ENCODE measurements at places on chromosomes 6 and 20. TPM values are rescaled to one million over a fixed set of nuclear protein-coding genes. Genes with fewer than 3 reads are reported as not detected.

Gene DLK2
- total RNA-seq = 0.86 TPM

GRCh38 chr6:160750276-160750689 lies 48.2 kb downstream of the PLG start:
- peak; percentile 61 for DNase-seq

Gene PDE10A
- total RNA-seq = 23.7 TPM

Gene TRAPPC3L
- not detected for total RNA-seq

DNA sequence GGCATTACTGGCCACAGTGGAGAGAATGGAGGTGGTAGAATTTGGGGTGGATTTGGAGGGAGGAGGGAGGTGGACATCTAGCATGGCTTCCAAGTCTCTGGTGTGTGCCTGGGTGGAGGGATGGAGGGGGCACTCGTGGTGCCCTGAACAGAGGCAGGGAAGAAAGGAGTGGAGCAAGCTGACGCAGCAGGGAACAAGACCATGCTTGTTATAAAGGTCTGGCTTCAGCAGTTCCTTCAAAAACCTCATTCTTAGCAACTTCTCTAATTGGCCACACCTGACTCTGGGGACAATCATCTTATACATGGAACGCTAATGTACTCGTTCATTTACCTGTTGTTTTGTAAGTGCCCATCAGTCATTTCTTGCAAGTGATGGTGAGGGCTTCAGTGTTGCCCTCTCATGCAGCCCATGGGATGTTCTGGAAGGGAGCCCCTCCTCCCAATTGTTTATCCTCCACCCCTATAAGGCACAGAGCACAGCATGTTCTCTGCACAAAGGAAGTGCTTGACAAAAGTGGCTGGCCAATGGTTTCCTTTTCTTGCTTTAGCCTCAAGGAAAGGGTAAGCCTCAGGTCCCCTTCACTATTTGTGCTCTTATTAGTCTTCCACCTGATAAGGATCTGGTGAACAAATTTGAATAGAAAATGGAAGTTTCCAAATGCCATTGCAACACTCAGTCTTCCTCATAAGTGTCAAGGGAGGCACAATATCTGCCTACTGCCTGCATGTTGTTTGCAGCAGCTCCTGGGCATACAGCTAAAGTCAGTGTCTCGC lies 39.3 kb downstream of the GFOD1 start:
- DNase-seq = no peak

DNA sequence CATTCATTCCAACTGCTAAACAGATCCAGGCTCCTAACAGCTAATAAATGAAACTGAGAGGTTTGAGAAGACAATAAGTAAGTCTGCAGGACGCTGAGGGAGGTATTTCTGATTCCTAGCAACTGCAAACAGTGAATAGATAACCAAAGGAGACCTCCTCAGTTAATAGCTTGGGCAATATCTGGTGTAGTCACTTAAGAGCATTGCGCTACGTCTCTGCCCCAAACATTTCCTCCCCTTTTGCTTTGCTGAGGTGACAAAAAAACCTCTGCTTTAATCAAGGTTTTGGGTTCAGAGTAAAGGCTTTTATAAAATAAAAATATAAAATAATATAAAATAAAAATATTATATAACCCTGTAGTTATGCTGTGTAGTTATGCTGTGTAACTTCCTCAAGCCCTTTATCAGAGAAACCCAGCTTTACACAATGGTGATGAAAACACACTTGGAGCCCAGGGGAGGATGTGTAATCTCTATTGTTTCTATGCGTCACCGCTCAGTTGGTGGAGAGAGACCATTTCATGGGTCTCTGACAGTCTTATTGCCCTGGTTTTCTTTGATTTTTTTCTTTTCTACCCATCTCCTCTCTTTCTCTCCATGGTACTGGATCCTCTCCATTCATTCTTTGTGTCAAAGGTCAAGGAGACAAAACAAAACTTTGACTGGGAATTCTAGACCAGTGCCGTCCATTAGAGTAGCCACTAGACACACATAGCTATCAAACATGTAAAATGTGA lies 18.9 kb upstream of the CALHM5 start:
- no peak for DNase-seq

DNA sequence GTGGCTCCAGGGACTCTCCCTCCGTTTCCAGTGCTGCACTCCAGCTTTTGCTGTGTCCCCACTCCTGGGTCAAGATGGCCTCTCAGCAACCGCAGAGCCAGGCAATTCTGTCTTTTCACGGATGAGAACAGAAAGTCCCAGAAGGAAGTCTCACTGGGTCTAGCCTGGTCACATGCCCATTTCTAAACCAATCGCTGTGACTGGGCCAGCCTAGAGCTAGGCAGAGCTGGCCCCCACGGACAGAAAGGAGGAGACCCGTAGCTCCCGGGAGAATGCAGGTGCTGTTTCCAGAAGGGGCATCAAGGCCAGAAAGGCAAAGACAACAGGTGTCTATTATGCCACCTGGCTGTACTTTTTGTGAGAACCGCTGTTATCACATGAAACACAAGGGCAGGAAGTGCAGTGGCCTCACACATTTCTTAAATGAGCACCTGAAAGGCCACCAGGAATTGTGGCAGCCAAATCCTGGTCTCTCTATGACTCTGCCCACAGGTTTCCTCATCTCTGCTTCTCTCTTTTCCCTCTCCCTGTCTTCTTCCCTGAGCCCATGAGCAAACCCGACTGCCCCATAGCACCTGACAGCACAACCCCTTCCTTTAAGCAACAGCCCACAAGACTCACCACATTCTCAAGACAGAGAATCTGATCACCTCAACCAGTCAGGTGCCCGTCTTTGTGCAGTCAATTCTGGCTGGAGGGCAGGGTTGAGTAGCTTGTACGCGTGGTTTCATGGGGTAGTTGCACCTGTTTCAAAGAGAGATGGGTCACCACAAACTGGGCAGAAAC lies 37.1 kb upstream of the B4GALT5 start:
- DNase-seq = no peak

DNA sequence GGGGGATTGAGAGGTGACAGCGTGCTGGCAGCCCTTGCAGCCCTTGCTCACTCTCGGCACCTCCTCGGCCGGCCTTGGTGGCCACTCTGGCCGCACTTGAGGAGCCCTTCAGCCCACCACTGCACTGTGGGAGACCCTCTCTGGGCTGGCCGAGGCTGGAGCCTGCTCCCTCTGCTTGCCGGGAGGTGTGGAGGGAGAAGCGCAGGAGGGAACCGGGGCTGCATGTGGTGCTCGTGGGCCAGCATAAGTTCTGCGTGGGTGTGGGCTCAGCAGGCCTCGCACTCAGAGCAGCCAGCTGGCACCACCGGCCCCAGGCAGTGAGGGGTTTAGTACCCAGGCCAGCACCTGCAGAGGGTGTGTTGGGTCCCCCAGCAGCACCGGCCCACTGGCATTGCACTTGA lies 912.2 kb upstream of the ADGRB3 start:
- DNase-seq = no peak

Gene TMEM170B
- total RNA-seq = 2.2 TPM

- DNase-seq = peak; percentile 32
Observed at GRCh38 chr6:126804332-126805064, 314.0 kb upstream of the RSPO3 start.

- DNase-seq = no peak
Observed at GRCh38 chr20:25039697-25040437, 18.1 kb downstream of the ACSS1 start.

GRCh38 chr20:58596750-58597248 lies 54.3 kb upstream of the STX16 start:
- DNase-seq = no peak

Gene C4A
- total RNA-seq = 20.8 TPM

GRCh38 chr6:71388856-71389527 lies 100.4 kb downstream of the OGFRL1 start:
- DNase-seq = no peak

DNA sequence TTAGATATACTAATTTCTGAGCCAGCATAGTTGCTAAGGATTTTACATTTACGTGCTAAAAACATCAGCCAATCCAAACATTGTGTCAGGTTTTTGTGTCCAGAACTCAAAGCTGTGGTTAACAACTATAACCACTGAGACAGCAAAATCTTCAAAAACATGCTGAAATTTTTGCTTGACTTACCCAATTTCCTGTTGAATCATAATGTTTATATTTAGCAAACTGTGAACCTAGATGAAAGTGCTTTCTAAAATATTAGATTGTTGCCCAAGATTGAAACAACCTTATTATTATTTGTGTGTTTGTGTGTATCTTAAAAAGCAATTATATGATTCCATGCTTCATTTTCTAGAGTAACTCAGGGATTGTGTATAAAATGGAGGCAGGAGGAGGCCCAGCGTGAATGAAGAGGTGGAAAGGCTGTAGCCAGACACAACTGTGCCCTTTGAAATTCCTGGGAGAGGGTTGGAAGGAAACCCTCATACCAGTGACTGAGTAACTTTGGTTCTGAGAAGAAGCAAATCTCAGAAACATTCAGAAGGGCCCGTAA lies 48.0 kb downstream of the ARMC2 start:
- DNase-seq = no peak

GRCh38 chr6:26411751-26412150 lies 9.7 kb downstream of the BTN3A1 start:
- DNase-seq = no peak

Gene ZSCAN23
- total RNA-seq = 1.8 TPM

Gene EYA4
- 38.8 TPM for total RNA-seq

- no peak for DNase-seq
Observed at GRCh38 chr20:58646257-58646656, 4.8 kb upstream of the STX16 start.

DNA sequence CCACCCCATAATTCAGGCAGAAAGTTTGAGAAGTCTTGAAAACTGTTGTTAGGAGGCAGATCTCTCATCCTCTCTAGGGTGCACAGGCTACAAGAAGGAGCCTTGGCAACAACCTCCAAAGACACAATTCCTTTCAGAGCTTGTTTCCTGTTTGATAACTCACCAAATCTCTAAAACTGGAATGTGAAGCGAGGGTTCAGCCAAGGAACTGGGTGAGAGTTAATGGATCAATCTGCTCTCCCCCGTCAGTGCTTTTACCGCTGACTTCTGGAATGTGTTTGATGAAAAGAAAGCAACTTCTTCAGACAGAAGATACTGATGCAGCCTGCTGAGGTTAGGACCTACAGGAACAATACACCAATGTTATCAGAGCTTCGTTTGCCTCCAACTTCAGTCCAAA lies 171.8 kb upstream of the BMP2 start:
- no peak for DNase-seq

GRCh38 chr6:74611220-74611619 lies 594.6 kb downstream of the COL12A1 start:
- DNase-seq = no peak

- DNase-seq = no peak
Observed at GRCh38 chr6:57432919-57433684, 115.7 kb downstream of the PRIM2 start.

Gene CNR1
- 0.31 TPM for total RNA-seq

Gene SIM1
- not detected for total RNA-seq

GRCh38 chr6:28254121-28254519 lies 2.1 kb upstream of the ZKSCAN4 start:
- no peak for DNase-seq

DNA sequence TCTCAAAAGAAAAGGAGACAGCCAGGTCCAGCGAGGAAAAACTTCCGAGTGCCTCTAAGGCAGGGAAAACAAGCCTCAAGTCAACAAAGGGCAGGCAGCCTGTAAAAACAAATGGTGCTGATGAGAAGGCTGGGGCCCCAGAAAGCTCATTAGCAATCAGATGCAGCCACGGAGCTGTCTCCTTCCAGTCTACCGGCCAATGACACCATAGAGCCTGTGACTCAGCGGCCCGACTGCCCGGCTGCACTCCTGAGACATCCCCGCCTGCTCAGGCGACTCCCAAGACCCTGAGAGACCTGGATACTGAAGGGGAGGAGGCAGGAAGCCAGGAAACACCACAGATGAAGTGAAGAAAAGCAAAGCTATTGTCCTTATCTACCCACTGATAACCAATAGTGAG lies 120.1 kb upstream of the HDDC2 start:
- peak; percentile 10 for DNase-seq

- DNase-seq = no peak
Observed at GRCh38 chr20:63379296-63379695, 18.1 kb upstream of the CHRNA4 start.

DNA sequence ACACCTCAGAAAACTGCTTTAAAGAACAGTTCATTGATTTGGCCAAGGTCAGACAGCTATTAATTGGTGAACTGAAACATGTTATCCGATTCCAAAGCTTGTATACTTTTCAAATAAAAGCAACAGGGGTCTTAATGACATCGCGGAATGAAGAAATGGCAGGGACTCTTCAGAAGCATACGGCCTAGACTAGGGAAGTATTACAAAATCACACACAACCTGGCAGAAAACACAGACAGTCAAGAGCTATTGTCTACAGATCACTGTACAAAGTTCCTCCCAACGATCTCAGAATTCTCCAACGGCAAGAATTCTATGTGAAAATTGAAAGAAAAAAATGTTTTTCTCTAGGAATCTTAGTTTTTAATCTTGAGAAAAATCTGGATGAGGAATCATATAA lies 105.5 kb downstream of the PTPRK start:
- DNase-seq = no peak

Gene RFX6
- not detected for total RNA-seq

Gene TREM2
- total RNA-seq = not detected

Gene PROKR2
- not detected for total RNA-seq

DNA sequence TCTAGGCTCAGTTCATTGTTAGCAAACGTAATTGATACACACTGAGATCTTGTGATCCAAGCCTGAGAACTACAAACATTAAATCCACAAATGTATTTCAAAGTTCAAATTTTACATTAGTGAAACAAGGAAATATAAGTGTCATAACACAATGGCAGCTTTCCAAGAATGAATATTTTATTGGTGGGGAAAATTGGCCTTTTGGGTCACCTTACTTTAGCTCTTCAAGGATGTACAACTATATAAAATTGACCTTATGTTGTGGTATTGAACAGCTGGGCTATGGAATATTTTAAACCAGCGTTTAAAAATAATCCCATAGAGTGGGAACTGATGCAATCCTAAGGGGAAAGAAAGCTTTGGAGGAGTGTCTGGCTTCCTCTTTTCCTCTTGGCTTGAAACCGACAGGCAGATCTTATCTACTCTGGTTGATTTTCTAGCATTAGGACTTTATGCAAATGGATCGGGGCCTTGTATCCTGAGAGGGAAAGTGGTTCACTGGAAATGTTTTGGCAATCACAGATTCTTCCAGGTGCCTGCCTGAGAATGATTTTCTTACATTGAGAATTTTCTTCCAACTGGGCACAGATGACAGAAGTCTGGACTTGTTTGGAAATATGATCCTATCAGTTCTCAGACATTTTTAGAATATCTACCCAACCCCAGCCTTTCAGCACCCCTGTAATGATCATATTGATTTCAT lies 184.8 kb upstream of the ECI2 start:
- no peak for DNase-seq

- no peak for DNase-seq
Observed at GRCh38 chr6:26129656-26130055, 42.4 kb downstream of the HFE start.

Gene SLC22A2
- total RNA-seq = not detected

- DNase-seq = no peak
Observed at GRCh38 chr6:148445116-148445515, 102.5 kb downstream of the SASH1 start.

DNA sequence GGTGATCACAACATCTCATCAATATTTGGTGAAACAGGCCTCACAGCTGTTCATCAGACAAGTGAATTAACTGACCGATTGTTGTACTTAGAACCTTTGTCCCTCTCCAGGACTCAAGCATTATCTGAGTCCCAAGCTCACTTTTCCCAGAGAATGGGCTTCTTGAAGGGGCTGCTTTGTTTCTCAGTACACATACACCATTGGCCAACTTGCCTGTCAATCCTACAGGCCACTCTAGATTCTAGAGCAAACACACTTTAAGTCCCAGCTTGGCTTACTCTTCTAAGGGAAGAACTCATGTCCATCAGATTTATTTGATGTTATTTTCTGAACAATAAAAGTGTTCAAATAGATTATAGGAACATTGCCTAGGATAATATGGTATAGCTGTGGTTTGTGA lies 249.5 kb downstream of the BCKDHB start:
- no peak for DNase-seq

Gene AIF1
- not detected for total RNA-seq

Data from Calu3 (cell line).